Activated CD4-positive, alpha-beta memory T cell treated with anti-CD3 and anti-CD28 coated beads for 36 hours (primary cell): ENCODE measurements at places on chromosomes 6 and 20. TPM values are rescaled to one million over a fixed set of nuclear protein-coding genes. Genes with fewer than 3 reads are reported as not detected.

GRCh38 chr6:76326871-76327270 is 254.4 kb upstream of the IMPG1 start:
- H3K4me3 ChIP-seq, result no peak overlapping the region
- no peaks in the 10 kb centered on the region for H3K36me3 ChIP-seq
- DNase-seq, result no peak

DNA sequence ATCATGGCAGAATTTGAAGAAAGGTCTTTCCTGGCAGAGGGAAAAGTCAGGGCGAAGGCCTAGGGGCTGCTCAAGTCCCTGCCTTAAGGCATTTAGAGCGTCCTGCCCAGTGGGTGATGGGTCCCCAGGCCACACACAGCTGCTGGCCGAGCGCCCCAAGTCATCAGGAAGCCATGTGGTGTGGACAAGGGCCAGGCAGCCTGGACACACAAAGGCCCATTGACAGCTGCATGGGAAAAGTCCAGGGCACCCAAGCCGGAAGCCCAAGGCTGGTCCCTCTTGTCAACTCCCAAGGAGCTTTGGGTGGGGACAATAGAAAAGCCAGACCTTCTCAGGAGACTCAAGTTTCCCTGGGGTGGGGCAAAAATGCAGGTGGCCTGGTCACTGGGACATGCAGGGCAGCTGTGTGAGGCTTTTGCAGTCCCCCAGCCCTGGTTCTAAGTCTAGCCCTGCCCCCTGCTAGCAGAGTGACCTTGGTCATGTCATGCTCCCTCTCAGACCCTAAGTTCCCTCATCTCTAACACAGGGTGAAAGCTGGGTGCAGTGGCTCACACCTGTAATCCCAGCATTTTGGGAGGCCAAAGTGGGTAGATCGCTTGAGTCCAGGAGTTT is 44.3 kb upstream of the PTGIS start:
- DNase-seq, result no peak
- peaks cover 24% of the 10 kb centered on the region for H3K4me1 ChIP-seq
- peaks cover 1% of the 10 kb centered on the region for H3K36me3 ChIP-seq
- H3K27ac ChIP-seq, result no peak overlapping the region
- no peak overlapping the region for H3K4me3 ChIP-seq

DNA sequence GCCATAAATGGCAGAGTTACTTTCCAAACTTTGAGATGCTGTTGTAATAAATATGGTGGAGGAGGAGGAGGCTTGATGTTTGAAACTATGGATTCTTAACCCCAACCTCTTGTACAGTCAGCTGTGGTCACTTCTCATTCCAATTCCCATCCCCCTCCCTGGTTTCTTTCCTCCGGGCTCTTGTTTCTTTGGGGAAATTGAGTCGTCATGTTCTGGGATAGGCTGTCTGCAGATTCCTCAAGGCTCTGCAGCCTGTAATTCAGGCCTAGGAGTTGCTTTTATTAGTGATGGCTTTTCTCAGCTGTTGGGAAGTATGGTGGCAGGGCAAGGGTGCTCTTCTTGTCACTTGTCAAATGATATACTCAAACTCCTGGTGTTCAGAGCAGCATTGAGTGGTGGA is 2.6 kb downstream of the PTK7 start:
- peaks cover 1% of the 10 kb centered on the region for H3K4me1 ChIP-seq
- H3K27ac ChIP-seq, result no peak overlapping the region
- DNase-seq, result no peak
- H3K36me3 ChIP-seq, result no peaks in the 10 kb centered on the region
- H3K4me3 ChIP-seq, result no peak overlapping the region

- H3K36me3 ChIP-seq, result no peaks in the 10 kb centered on the region
- H3K27me3 ChIP-seq, result no peaks in the 10 kb centered on the region
- no peak overlapping the region for H3K4me3 ChIP-seq
- no peaks in the 10 kb centered on the region for H3K4me1 ChIP-seq
- H3K27ac ChIP-seq, result no peak overlapping the region
Observed at GRCh38 chr6:48429021-48429420, 318.0 kb upstream of the PTCHD4 start.

DNA sequence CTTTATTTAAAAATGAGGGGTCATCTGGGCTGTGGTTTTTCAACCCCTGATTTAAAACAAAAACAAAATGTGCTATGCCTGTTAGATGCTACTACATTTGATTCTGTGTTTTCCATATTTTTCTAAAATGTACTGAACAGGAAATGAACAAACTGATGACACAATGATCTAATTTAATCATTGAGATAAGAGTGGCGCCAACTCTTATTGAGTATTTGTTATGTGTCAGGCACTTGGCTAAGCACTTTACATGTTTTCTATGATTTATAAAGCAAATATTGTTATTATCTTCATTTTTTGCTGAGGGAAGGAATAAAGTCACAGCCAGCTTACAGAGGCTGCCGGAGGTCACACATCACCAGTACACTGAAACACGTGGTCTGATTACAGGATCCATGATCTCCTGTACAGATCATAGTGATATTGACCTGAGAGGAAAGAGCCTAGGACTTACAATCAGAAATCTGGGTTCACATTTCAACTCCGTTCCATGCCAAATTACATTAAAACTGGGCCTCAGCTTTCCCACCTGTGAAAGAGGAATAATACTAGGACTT is 166.7 kb downstream of the ESR1 start:
- no peaks in the 10 kb centered on the region for H3K27me3 ChIP-seq
- no peak overlapping the region for H3K4me3 ChIP-seq
- no peak overlapping the region for H3K27ac ChIP-seq
- no peak for DNase-seq
- H3K4me1 ChIP-seq, result no peaks in the 10 kb centered on the region

FGD2 gene
- total RNA-seq, result 0.52 TPM
